ENCODE measurements at places on chromosomes 2 and 18.

DNA sequence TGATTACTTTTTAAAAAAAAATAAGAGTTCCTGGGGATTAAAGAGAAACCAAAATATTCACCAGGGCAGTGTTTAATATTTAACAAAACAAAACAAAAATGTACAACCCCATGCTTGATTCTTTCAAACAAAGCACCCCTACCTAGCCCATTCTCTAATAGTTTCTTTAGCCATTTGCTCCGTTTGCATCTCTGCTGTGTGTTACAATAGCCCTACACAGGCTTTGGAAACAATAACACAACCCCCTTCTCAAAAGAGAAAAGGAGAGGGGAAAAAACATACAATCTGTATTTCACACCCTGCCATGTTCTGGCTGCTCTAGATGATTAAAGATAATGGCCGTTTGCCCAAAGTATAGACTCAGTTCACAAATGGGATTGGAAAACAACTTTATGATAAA, 302.9 kb downstream of the CPS1 start:
- no peak overlapping the region for H3K4me3 ChIP-seq
- no peaks in the 10 kb centered on the region for H3K36me3 ChIP-seq
- H3K27ac ChIP-seq, result no peak overlapping the region
- no peaks in the 10 kb centered on the region for H3K27me3 ChIP-seq
- no peaks in the 10 kb centered on the region for H3K4me1 ChIP-seq

- peaks cover 97% of the 10 kb centered on the region for H3K4me1 ChIP-seq
- peak overlapping the region; percentile 73 for H3K4me3 ChIP-seq
- peak; percentile 89 for DNase-seq
- no peaks in the 10 kb centered on the region for H3K36me3 ChIP-seq
- peak overlapping the region; percentile 97 for H3K27ac ChIP-seq
Observed at GRCh38 chr2:134668821-134669220, 50.0 kb downstream of the TMEM163 start.

DNA sequence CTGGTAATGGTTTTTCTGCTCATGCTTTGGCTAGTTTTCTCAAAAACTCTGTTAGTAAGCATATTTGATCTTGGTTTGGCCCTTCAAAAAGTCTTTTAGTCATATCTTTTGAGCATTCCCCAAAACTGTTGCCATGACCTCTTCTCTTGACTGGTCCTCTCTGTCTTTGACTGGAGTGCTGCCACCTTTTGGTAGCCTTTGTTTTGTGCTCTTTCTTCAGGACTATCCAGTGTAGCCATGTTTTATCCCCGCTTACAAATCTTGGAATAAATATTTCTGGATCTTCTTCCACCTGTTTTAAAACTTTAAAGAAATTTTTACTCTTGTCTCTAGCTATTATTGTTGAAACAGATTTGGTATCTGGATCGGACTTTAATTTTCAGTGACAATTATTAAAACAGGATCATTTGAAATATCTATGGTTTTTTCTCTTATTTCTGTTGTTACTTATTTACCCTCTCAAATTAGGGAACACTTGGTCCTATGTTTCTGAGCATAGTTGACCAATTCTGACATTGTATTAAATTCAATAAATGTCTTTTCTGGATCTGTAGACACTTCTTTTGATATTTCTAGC, 965 bp upstream of the ELOA2 start:
- no peak for DNase-seq
- H3K27ac ChIP-seq, result no peak overlapping the region
- no peak overlapping the region for H3K4me3 ChIP-seq
- H3K4me1 ChIP-seq, result no peaks in the 10 kb centered on the region
- peaks cover 4% of the 10 kb centered on the region for H3K36me3 ChIP-seq

DNA sequence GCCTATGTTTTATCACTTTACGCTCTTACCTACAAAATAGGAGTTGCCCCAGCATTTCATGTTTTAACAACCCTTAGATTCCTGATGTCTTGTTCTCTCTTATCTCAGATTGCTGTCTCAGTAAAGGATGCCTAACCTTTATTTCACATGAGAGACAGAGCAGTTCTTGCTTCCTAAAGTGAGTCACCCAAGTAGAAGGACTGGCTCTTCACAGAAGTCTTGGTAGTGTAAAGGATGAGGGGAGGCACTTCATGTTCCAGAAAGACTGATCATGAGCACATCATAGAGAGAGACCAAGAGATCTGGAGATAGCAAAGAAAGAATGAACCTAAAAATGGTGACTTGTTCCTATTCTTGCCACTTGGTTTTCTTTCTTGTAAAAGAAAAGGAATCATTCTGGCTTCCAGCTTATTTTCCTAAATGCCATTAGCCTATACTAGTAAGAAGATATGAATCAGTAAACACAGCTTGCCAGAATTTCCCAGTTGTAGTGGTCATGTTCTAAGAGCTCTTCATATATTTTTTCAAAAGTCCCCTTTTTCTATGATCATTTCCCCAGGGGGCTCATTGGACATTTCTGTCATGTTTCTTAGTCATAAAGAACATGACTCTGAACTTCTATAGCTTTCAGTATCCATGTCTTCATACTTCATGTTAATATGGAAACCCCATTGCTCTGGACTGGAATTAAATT, 54.9 kb downstream of the MAPRE2 start:
- H3K27me3 ChIP-seq, result no peaks in the 10 kb centered on the region
- peak overlapping the region; percentile 47 for H3K27ac ChIP-seq
- peaks cover 5% of the 10 kb centered on the region for H3K36me3 ChIP-seq
- no peak overlapping the region for H3K4me3 ChIP-seq

DNA sequence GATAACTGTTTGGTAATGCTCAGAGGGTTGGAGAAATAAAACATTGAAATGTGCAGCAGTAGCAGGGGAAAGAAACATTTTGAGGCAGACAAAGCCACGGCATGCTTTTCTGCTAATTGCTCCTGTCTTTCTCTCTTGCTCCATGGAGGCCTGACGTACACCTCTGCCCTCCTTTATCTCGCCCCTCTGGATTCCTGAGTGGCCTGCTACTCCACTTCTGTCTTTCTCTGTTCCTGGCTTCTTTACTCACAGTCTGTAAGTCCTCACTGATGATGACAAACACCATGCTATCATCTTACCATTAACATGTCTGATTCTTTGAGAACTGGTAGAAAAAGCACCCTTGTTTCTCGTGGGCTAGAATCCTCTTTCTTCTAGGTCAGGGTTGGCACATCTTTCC, 392.9 kb downstream of the MEIS1 start:
- no peaks in the 10 kb centered on the region for H3K4me1 ChIP-seq
- no peak for DNase-seq
- no peaks in the 10 kb centered on the region for H3K36me3 ChIP-seq
- no peaks in the 10 kb centered on the region for H3K27me3 ChIP-seq
- H3K27ac ChIP-seq, result no peak overlapping the region

DNA sequence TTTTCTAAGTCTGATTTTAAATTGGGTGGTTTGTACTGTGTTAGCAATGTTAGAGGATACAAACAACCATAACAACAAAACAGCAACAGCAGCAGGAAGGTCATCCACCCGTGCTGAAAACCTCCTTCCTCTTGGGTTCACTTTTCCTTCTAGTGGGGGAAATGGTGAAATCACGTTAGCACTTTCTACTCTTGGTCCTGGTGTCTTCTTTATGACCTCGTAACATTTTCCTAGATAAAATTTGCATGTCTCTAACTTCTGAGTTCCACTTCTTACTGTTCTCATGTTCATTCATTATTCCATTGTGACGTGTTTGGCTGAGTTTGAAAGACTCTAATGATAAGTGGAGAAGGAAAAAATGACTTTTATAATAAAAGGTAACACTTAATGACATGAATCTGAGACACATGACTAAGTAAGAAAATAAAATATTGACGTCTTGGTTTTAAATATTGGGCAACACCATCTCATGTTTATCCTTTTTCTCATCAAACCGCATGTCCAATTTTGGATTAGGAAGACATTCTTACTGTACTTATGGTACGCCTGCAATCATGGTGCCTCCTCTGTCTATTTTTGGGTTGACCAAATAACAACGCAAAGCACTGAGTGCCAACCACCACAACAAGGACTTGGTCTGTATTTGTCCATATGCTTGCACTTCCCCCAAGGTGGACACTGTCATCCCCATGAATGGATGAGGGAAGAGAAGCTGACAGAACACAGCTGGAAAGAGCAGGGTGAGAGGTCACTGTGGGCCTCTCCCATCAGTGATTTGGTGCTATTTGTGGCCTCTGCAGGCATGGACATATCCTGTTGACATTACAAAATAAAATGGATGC, 25.7 kb upstream of the IL1R1 start:
- H3K27ac ChIP-seq, result no peak overlapping the region
- H3K27me3 ChIP-seq, result peaks cover 7% of the 10 kb centered on the region
- H3K36me3 ChIP-seq, result no peaks in the 10 kb centered on the region
- no peaks in the 10 kb centered on the region for H3K4me1 ChIP-seq
- no peak for DNase-seq

DNA sequence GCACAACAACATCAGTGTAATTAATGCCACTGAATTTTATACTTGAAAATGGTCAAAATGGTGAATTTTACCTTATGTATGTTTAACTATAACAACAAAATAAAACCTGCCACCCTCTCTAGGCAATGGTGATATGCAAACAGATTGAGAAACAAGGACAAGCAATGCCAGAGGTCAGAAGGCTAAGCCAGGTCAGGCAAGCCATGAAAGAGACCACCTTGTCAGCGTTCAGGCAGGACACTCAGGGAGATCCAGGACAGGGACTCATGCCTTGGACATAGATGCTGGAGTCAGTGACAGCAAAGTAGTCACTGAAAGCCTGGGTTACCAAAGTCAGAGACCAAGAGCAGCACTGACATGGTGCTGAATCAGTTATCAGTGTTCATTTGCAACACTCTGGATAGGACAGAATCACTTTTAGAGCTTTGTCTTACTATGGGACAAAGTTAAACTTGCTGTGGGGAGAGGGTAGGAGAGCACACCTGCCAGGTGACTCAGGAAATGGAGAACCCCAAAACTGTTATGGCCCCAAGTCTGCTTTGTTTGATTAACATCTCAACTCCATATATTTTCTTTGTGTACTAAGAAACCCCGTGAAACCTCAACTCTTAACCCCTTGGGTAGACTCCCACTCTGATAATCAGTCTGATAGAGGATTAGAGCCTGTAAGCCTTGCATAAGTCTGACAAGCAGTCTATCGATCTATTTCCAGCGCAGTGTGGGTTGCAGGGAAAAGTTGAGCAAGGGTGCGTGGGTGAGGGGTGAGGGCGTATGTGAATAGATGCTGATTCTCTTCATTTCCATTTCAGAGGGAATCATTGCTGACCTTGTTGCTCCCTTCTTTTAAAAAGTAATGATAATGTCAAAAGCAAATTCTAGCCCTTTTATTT, 48.7 kb upstream of the ZNF385B start:
- no peak for DNase-seq
- no peaks in the 10 kb centered on the region for H3K4me1 ChIP-seq
- no peak overlapping the region for H3K27ac ChIP-seq

GRCh38 chr2:12980817-12981216, 264.1 kb downstream of the TRIB2 start:
- H3K27me3 ChIP-seq, result peaks cover 2% of the 10 kb centered on the region
- no peak for DNase-seq
- no peaks in the 10 kb centered on the region for H3K36me3 ChIP-seq
- no peaks in the 10 kb centered on the region for H3K4me1 ChIP-seq

DNA sequence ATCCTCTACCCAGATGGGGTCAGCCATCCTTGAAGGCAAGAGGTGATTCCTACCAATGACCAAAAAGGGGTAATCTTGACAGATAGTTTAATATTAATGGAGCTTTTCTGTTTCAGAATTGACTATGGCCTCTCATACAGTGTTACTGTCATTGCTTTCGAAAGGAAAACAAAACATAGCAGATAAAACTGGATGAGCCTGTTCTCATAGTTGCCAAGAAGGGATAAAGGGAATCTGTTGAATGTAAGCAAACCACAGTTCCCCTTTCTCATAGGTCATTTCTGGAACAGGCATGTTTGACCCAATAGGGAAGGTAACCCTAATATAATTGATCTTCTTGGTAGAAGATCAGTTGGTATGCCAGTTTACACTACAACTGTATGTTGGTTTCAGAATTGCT, 1.6 kb downstream of the RAB27B start:
- H3K4me3 ChIP-seq, result peak overlapping the region; percentile 92
- no peak for DNase-seq
- peak overlapping the region; percentile 31 for H3K27ac ChIP-seq
- H3K4me1 ChIP-seq, result peaks cover 75% of the 10 kb centered on the region
- H3K36me3 ChIP-seq, result peaks cover 10% of the 10 kb centered on the region
- no peaks in the 10 kb centered on the region for H3K27me3 ChIP-seq

DNA sequence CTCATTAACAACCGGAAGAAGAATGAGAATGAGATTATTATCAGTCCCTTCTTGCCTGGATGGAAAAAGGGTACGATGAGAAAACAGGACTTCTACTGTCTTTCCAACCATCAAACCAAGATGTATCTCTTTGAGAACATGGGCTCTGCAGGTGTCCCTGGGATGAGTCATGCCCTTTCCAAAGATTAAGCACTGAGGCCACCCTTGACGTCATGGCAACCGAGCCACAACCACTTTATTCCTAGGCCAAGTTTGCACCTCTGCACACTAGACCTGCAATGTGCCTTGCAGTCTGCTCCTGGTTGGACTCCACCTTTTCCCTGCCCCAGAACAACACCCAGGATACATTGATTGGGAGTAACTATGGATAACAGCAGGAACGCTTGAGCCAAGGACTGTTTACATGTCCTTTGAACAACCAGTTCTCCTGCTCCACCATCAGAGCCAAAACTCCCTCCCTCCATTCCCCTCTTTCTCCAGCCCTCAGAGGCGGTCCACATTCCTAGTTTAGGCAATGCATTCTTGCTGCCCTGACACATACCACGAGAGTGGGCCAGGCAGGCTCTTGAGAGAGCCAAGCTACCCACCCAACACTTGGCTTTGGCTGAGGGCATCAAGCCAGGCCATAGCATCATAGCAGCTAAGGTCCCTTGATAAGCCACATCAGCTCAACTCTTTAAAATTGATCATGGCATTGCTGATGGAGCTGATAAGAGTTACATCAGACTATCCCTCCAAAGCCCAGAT, 310.7 kb downstream of the TNS1 start:
- H3K36me3 ChIP-seq, result no peaks in the 10 kb centered on the region
- peaks cover 6% of the 10 kb centered on the region for H3K4me1 ChIP-seq
- H3K27ac ChIP-seq, result no peak overlapping the region
- no peak for DNase-seq
- no peak overlapping the region for H3K4me3 ChIP-seq

DNA sequence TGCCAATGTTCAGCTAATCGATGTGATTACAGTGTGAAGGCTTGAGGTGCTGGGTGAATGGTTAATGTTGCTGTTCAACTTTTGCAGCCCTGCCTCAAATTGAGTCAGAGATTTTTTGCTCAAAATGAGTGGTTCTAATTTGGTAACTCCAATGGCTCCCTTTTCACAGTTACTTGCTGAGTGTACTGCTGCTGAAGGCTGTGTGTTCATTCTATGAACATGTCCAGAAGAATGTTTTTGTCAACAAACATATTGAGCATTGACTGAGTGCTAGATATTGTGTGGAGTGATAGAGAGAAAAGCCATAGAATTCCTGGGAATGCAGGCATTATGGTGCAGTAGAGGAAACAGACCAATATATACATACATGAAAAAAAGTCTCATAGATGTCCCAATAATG, 39.0 kb upstream of the TCF4 start:
- H3K4me3 ChIP-seq, result no peak overlapping the region
- no peaks in the 10 kb centered on the region for H3K4me1 ChIP-seq
- DNase-seq, result no peak
- no peak overlapping the region for H3K27ac ChIP-seq
- no peaks in the 10 kb centered on the region for H3K27me3 ChIP-seq
